ENCODE measurements at places on chromosomes 11 and 22.
A peak's percentile ranks its signal among the peaks of the same experiment; 100 is the strongest.

DNA sequence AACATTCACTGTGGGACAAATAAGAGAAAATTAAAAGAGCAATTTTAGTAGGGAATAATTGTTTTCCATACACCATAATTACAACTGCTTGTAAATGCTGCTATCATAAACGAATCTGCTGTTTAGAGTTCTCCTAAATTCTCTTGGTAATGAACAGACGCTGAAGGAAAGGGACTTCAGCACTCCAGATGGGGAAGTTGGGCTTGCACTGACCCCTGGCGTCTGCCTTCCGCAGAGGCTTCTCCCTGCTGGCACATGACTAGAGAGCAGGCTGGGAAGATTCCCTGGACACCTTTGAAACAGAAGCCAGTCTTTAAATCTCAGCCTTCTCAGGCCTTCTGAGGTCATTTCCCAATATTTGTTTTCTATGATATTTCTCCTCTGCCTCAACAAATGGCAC, 84.1 kb downstream of the NXPE2 start:
- no peak for DNase-seq

- DNase-seq = peak; percentile 84
These were observed 37.8 kb downstream of the ARRB1 start for GRCh38 chr11:75313513-75314272.

DNA sequence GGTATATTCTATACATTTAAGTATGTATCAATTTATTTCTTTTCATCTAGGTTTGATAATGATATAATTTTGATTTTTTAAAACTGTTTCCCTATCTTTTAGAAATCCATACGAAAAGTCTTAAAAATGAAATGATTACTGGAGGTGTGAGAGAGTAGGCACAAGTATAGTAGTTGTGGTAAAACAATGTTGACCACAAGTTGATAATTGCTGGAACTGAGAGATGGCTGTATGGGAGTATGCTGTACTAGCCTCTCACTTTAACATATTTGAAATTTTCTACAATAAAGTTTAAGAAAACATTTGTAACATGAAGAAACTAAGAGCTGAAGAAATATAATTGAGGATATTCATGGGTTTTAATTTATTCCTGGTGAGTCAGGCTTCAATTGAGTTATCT, 30.0 kb downstream of the FSHB start:
- no peak for DNase-seq

DNA sequence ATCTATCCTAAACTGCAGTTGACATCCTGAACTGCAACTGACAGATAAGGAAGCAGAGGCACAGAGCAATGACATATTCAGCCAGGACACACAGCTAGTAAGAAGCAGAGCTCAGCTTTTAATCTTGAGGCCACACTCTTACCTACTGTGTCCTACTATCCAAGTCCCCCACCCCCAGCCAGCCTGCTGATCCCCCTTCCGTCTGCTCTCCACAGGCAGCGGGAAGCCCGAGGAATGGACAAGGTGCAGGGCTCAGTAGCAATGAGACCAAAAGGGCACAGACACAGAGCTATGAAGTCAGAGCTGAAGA, 4.3 kb downstream of the POLR3H start:
- no peak for DNase-seq

GRCh38 chr22:28247136-28247535, 328.1 kb upstream of the PITPNB start:
- no peak for DNase-seq

DNA sequence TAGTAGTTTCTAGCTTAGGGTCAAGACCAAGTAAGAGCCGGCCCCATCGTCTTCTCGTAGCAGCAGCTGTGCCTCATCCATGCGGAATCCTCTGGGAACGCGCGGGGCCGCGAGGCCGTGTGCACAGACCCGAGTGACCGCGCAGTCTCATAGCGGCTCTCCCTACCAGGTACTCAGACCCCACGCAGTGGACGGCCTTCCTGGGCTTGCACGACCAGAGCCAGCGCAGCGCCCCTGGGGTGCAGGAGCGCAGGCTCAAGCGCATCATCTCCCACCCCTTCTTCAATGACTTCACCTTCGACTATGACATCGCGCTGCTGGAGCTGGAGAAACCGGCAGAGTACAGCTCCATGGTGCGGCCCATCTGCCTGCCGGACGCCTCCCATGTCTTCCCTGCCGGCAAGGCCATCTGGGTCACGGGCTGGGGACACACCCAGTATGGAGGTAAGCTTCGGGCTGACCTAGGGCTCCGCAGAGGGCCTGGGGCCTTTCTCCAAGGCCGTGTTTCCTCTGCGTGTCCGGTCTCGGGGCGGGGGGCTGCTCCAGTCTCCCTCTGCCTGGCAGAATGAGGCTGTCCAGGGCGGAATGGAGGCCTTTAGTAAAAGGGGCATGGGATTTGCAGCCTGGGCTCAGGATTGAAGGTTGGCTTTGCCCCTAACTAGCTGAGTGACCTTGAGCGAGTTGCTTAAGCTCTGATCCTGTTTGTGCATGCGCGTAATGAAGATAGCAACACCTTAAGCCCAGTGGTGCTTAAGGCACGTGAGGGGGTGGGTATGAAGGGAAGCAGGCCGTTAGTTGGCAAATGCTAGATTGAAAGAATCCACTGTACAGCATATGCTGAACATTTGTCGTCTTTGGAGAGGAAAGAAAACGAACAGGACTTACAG, 48.9 kb downstream of the ST14 start:
- DNase-seq = no peak

DNA sequence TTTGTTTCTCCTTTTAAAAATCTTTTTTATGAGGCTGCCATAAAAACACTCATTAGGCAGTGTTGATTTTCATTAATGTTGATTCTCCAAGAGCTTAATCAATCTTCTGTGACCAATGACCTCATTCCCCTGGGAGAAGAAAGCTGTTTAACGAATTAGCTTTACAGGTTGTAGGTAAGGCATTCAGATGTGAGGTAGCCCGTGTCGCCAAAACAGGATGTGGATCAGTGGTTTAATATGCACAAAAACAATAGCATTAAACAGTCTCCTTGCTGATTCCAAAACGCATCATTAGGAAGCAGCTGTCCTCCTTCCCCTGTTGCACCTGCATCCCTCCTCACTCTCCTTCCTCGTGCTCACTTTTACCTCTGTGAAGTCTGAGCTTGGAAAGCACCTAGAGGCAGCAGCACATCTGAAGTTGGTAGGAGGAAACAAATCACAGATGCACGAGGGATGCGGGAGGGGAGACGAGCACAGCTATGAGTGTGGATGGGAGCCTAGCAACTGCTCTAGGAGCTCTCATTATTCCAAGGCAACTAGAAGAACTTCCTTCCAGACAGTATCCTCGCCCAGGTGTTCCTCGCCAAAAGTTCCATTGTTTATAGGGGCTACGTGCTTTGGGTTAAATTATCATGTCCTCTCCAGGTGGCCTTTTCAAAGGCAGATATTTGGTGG, 179.4 kb upstream of the SNX19 start:
- DNase-seq = no peak

GRCh38 chr11:20351751-20352262, 11.7 kb upstream of the HTATIP2 start:
- DNase-seq = no peak

GRCh38 chr22:47395481-47395880, 633.0 kb downstream of the TBC1D22A start:
- no peak for DNase-seq

DNA sequence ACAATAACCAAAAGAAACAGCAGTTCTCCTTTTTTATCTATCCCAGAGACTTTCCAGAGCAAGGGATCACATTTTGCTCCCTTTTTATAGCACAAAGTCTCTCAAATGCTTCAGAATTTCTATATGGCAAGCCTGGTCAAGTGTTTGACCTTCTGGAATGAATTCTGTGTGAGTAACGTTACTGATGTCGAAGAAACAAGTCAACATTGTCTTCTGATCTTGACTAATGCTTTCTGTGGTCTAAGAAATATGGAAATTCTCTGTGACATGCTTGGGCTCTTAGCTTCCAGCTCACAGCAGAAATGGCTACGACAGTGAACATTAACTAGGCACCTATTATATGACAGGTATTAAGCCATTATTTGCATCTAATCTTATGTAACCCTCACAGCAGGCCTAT, 411.7 kb downstream of the CADM1 start:
- no peak for DNase-seq

DNA sequence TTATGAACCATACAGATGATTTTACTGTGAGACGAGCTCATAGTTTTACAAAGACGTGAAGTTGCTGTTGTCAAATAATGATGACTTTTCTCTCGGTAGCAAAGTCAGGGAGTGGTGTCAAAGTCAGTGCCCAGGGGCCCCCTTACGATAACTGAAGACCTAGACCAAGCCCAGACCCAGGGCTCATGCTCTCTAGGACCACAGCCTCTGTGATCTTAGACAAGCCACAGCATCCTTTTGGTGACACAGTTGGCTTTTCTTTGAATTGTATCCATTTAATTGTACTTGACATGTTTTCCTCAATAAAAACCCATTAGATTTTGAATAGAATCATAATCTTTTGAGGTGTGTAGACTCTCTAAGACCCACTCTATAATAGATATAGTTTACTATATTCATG, 17.9 kb upstream of the POGLUT3 start:
- no peak for DNase-seq

- no peak for DNase-seq
These were observed 26.3 kb upstream of the MN1 start for GRCh38 chr22:27827604-27828587.

GRCh38 chr11:130402570-130402969, 25.8 kb downstream of the ADAMTS8 start:
- no peak for DNase-seq

- DNase-seq = no peak
These were observed 3.5 kb downstream of the PRAME start for GRCh38 chr22:22555596-22555995.

DNA sequence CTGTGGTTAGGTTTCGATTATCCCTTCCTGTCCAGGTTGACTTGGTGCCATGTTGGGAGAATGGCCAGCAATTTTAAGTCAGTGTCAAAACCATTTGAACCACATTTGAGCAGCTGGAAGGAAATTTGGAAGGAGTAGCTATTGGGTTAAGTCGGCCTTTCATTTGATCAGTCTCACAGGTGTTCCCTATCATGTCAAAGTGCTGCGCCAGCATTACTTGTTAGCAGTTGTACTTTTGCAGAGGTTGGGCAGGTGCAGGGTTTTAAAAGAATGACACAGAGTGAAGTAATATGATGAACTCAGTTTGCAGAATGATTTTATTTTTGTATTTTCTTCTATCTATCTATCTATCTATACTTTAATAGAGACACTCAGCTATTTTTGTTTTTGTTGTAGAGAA, 6.4 kb upstream of the TYMP start:
- DNase-seq = no peak

- no peak for DNase-seq
These were observed 31.0 kb downstream of the TSG101 start for GRCh38 chr11:18495703-18496102.

DNA sequence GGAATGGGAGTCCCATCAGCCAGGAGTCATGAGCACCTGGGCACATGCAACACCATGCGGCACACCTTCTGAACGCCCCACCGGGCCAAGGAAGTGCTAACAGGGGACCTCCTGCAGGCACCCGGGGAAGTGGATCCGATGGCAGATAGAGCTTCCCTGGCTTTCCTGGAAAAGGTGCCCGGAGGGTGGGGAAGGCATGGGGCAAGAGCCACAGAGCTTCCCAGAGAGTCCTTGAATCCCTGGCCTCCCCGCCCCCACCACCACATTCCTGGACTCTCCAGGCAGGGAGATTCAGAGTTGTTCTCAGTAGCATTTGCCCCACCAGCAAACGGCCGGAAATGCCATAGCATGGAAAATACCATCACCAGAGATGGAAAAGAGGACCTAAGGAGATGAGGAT, 8.3 kb downstream of the TRIM29 start:
- DNase-seq = no peak

DNA sequence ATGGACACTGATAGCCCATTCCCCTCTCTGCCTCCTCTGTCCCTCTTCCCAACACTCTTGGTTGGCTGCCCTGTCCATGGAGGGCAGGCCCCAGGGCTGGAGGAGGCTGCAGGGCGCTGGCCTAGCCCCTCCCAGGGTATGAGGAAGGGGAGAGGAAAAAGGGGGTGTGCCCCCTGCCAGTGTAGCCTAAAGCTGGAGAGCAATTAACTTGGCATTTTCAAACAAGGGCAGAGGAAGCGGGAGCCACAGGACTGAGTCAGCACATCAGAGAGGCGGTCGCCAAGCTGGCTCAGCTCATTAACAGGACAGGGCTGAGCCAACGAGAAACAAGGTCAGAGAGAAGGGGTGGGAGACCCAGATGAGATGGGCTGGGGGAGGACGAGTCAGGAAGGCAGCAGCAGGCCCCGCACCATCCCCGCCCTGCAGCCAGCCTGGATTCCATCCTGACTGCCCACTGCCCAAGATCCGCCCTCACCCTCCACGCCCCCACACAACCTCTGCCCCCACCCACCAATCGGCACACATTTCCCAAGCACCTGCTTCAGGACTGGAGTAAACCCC, 76.3 kb downstream of the BUD13 start:
- no peak for DNase-seq

DNA sequence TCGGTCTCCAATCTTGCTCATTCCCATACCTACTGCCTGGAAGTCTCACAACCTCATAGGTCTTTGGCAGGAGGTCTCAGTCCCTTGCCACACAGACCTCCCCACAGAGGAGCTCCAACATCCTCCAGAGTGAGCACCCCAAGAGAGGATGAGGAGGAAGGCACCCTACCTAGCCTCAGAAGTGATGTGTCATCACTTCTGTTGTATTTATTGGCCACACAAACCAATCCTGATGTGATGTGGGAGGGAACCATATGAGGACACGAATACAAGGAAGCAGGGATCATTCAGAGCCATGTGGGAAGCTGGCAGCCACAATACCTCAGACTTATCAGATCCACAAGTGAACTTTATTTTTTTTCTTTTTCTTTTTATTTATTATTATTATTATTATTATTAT, 9.0 kb upstream of the UPK2 start:
- no peak for DNase-seq

- DNase-seq = no peak
These were observed 8.7 kb upstream of the ABTB2 start for GRCh38 chr11:34366522-34366921.

GRCh38 chr11:126512741-126513715, 157.5 kb downstream of the ST3GAL4 start:
- no peak for DNase-seq

GRCh38 chr22:31637891-31638618, 24.0 kb downstream of the PISD start:
- no peak for DNase-seq

DNA sequence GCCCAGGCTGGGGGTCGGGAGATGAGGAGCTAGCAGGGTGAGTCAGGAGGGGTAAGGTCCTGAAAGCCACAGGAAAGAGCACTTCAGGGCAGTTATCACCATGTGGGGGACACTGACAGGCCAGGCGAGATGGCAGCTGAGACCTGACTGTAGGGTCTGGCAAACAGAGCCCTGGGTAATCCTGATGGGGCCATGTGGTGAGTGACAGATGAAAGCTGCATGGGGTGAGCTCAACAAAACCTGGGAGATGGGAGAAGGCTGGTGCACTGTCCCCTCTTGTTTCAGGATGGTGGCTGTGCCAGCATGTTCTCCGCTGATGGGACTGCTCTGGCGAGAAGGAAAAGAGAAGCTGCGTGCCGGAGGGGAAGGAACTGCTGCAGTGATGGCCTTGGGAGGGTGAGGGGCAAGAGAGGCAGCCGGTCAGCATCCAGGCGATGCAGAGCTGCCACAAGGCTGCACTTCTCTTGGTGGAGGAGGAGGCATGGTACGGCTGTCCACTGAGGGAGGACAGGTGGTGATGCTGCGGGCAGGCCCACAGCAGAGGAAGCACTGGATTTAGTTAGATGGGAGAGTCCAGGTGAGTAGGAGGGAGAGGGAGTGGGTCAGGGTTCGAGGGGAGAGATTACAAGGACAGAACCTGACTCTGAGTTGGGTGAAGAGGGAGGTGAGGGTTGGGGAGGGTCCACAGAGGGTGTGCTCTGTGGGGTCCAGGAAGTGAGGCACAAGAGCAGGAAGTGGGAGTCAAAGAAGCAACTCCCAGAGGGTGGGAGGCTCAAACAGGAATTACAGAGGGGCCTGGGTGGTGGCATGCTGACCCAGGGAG, 3.8 kb downstream of the TOP3B start:
- DNase-seq = no peak
